ENCODE measurements at places on chromosomes 12 and 14.

- no peak for DNase-seq
These were observed 47.7 kb downstream of the BCL11B start for GRCh38 chr14:99224116-99224910.

DNA sequence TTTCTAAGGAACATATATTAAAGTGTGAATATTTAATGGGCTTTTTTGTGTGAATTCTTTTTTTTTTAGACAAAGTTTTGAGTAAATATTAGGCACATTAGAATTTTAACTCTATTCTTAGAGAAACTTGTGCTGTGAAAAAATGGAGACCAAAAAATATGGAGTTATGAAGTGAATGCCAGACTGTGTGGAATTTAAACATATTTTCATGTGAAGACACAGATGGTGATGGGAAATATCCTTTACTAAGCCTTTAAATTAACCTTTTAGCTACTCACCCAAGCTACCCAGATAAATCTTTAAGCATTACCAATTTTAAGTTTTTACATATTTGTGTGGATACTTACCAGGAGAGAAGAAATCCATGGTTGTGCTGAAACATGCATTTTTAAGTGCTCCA lies 148.8 kb upstream of the OTX2 start:
- DNase-seq, result no peak

GRCh38 chr12:130764475-130765185 lies 48.5 kb upstream of the RIMBP2 start:
- DNase-seq, result peak; percentile 31

DNA sequence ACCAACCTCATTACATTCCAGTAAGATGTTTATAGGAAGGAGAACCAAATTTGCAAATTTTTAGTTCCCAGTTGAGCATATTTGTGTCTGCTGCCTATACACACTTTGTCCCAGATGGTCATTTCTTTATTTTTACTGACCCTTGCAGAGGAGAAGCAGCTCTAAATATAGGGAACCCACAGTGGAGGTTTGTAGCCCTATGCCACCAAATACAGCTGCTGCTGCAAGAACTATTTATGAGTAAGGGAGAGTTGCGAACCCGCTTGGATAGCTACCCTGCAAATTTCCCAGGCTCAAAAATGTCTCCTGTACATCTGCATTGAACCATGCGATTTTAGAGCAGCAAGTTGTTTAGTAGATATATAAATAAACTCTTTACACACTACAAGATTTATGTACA lies 48.2 kb downstream of the NAV3 start:
- no peak for DNase-seq

DNA sequence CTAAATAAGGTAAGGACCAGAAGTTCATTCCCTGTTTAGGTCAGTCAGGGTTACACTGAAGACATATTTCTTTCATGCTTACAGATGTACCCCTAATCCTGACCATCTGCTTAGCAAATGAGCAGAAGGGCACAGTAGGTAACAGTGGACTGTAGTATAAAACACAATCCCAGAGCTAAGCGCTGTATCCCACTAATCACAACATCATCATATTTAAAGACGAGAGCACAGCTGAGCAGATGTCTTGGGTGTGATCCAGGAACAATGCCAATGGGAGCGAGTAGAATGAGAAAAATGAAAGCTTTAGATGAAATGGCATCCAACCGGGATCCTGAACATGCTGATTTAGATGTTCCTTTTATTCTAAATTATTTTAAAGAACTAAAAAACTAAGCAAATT lies 213.4 kb downstream of the CCER1 start:
- no peak for DNase-seq

DNA sequence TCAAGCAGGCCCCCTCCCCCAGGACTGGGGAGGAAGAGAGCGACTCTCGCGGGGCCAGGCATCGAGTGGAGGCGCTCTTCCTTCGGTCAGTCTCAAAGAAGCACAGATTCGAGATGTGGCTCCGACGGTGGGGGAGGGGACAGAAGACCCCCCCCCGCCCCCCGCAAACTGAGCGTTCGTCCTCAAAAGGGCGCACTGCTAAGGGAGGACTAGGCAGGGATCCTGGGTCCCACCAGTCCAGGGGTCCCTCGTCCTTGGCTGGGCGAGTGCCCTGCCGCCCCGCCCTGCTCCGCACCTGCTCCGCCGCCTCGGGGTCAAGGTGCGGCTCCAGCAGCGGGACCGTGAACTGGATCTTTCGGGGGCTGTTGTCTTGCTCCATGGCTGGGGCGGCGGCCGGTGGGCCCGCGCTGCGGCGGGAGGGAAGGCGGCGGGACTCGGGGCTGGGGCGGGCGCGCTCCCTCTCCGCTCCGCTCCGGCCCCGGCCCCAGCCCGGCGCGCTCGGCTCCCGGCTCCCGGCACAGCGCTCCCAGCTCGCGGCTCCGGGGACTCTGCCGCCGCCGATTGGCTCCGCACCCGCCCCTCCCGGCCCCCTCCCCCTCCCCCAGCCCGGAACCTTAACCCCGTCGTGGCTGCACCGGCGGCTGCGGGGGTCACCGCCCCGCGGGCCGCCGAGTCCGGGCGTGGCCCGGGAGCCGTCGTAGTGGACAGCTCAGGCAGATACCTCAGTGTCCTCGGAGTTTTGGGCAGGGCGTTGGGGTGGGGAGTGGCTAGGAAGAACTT lies at the start of gene PPP1R1A:
Gene PPP1R1A (minus strand): TSS at position 550 of the 780 bp plus-strand sequence. CDS start 171 bp downstream, at position 379.
- peak; percentile 83 for DNase-seq

DNA sequence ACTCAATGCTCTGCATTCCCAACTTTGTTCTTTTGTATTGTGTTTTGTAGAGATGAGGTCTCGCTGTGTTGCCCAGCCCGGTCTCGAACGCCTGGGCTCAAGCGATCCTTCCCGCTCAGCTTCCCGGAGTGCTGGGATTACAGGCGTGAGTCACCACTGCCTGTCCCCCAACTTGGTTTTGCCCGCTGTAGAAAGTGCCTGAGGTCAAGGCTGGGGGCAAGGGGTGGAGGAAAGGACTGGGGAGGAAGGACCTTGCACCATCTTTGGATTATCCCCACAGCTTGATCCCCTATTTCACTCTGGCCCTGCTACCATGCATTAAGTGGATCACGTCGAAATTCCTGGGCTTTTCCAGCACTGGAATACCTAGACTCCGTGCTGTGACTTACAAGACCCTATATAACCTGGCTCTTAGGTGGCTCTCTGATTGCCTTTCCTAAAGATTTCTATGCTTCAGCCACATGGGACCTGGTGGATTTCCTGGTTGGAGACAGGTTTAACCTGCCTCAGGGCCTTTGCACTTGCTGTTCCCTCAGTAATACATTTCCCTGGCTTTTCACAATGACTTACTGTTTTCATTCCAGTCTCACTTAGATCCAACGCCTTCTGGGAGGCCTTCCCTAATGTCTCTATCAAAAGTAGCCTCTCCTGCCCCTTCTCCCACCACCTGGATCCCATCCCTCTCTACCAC lies 608 bp upstream of the PIANP start:
- DNase-seq, result no peak

DNA sequence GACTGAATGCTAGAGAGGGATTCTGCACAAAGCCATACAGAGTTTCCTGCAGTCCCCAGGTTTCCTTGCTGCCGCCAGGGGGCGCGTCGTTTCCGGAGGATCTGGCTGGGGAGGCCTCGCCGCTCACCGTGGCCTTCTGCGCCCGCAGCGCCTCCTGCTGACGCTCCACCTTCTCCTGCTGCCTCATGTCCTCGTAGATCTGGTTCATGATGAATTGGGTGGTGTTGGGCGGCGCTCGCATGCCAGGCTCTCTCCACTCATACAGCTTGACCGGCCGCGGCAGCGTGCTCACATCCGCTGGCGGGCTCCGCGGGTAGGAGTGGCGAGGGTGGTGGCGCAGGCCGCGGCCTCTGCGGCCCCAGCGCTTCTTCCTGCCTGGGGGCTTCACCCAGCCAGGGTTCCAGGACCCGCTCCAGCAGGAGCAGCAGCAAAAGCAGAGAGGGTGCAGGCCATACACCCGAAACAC lies 987 bp downstream of the CCER1 start:
- DNase-seq, result no peak

DNA sequence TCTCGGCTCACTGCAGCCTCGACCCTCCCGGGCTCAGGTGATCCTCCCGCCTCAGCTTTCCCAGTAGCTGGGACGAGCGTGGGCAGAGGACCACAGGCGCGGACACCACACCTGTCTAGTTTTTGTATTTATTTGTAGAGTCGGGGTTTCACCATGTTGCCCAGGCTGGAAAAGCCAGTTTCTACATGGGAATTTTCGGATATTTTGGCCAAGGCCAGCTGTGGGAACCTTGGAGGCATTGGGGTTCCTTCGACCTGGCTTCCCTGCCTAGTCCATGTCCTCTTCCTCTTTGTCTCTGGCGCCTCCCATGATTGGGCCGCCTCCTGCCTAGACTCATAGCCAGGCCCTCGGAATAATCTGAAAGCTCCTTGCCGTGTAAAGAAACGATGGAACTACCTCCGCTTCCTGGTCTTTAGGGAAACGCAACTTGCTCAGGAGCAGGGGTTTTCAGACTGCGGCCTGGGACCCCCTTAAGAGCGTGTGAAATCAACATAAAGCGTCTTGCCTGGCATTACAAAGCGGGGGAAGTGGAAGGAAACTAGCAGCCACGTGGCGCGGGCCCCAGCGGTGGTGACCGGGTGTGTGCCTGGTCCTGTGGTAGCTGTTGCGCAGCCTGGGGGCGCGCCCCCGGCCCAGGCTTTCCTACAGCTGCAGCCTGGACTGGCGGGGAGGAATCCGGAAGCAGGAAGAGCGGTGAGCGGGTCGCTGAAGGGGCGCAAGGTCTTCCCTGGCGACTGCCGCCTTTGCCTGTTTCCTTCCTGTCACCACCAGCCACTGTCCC lies 1.4 kb upstream of the HSP90AA1 start:
- DNase-seq, result peak; percentile 59

GRCh38 chr12:101935890-101936746 lies 58.7 kb downstream of the DRAM1 start:
- DNase-seq, result peak; percentile 10

All from cardiac muscle cell (in vitro differentiated cells and primary cell).